Stimulated activated CD4-positive, alpha-beta T cell treated with anti-CD3 and anti-CD28 coated beads, TNF-alpha, amount 100 ng/mL, for 48 hours (primary cell): ENCODE measurements at places on chromosomes 6 and 20.

- DNase-seq = no peak
Observed at GRCh38 chr6:128919412-128920180, 36.7 kb downstream of the LAMA2 start.

- DNase-seq = no peak
Observed at GRCh38 chr6:75579951-75580350, 21.7 kb upstream of the SENP6 start.

DNA sequence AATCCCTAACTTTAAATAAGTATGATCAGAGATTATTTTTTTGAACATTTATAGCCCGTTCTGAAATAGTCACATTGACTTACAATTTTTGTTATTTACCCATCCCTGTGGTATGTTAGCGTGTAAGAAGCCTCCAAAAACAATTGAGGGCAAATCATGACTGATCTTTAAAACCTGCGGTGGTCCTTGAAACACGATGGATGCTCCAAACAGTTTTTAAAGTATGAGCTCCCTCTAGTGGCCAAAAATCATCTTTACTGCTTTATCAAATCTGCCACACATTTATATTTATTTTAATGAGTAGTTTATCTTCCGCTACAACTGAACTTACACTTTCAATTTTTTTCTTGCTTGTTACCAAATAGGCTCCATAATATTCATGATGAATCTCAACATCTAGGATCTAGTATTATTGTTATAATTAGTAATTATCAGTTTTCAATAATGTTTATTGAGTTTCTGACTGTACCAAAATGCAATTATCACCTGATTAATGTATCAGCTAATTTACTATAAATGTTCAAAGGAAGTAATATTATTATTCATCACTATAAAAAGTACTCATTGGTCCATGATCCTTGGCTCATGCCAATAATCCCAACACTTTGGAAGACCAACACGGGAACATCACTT lies 52.2 kb downstream of the MARCKS start:
- DNase-seq = no peak

- no peak for DNase-seq
Observed at GRCh38 chr6:131073577-131073976, 10.5 kb upstream of the EPB41L2 start.
